Right atrium auricular region (tissue), 2 donors: ENCODE measurements at places on chromosomes 7 and 10. TPM values are rescaled to one million over a fixed set of nuclear protein-coding genes. Genes with fewer than 3 reads are reported as not detected.

- DNase-seq, result no peak
- H3K27ac ChIP-seq, result no peak overlapping the region
- no peaks in the 10 kb centered on the region for H3K27me3 ChIP-seq
Measured at GRCh38 chr10:23469596-23470237, 30.8 kb downstream of the OTUD1 start.

- H3K27ac ChIP-seq, result no peak overlapping the region
- H3K27me3 ChIP-seq, result no peaks in the 10 kb centered on the region
- no peak overlapping the region for H3K4me3 ChIP-seq
- no peak for DNase-seq
- no peaks in the 10 kb centered on the region for H3K36me3 ChIP-seq
Measured at GRCh38 chr10:6033954-6034353, 28.2 kb downstream of the IL2RA start.

- H3K27ac ChIP-seq, result no peak overlapping the region
- no peak for DNase-seq
- H3K36me3 ChIP-seq, result no peaks in the 10 kb centered on the region
- H3K4me3 ChIP-seq, result no peak overlapping the region
- peaks cover 12% of the 10 kb centered on the region for H3K4me1 ChIP-seq
- H3K27me3 ChIP-seq, result no peaks in the 10 kb centered on the region
Measured at GRCh38 chr7:70027867-70028266, 429.6 kb downstream of the AUTS2 start.

LIPN gene
- not detected for total RNA-seq

DNA sequence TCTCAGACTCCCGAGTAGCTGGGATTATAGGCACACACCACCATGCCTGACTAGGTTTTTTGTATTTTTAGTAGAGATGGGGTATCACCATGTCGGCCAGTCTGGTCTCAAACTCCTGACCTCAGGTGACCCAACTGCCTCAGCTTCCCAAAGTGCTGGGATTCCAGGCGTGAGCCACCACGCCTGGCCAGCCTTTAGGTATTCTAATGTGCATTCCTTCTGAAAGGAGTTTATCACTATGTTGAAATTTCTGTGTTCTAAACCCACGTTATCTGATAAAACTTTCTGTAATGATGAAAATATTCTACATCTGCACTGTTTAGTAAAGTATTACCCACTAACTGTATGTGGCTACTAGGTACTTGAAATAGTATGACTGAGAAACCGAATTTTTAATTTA is 110.6 kb upstream of the IMMP2L start:
- no peaks in the 10 kb centered on the region for H3K36me3 ChIP-seq
- no peaks in the 10 kb centered on the region for H3K27me3 ChIP-seq
- H3K4me3 ChIP-seq, result no peak overlapping the region

ZPBP gene
- not detected for total RNA-seq

DNA sequence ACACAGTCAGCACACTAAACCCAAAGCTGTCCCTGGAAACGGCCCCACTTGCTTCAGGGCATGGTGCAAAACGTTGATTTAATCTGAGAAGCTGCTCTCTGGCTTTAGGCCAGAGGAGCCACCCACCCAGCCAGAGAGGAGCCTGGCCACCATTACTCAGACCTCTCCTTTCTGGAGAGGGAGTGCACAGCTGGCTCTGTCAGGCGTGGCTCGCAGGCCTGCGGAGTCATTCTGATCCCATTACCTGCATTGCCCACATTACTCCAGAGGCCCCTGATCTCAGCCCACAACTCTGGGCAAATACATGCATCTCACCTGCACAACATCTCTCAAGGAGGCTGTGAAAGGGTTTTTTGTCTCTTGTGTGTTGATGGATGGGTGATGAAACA is 370.0 kb upstream of the IGFBP3 start:
- H3K27me3 ChIP-seq, result no peaks in the 10 kb centered on the region
- H3K4me3 ChIP-seq, result no peak overlapping the region
- no peaks in the 10 kb centered on the region for H3K4me1 ChIP-seq
- no peak overlapping the region for H3K27ac ChIP-seq
- DNase-seq, result no peak

ITGB8 gene
- 4.9 TPM for total RNA-seq

- no peak for DNase-seq
- no peaks in the 10 kb centered on the region for H3K36me3 ChIP-seq
- no peak overlapping the region for H3K27ac ChIP-seq
- H3K27me3 ChIP-seq, result no peaks in the 10 kb centered on the region
- H3K4me3 ChIP-seq, result no peak overlapping the region
- peaks cover 6% of the 10 kb centered on the region for H3K4me1 ChIP-seq
Measured at GRCh38 chr10:43930777-43931176, 282.1 kb upstream of the ZNF32 start.

RAMP3 gene
- total RNA-seq, result 77.2 TPM

CALML5 gene
- total RNA-seq, result not detected

CABCOCO1 gene
- 0.35 TPM for total RNA-seq
